Left lobe of liver (tissue), 2 donors: ENCODE measurements at places on chromosomes 4 and X. TPM values are rescaled to one million over a fixed set of nuclear protein-coding genes. Genes with fewer than 3 reads are reported as not detected.

GAGE2A gene
- 0.58 TPM for total RNA-seq

- no peak for DNase-seq
Measured at GRCh38 chrX:45191820-45192409, 8.8 kb downstream of the DIPK2B start.

DNA sequence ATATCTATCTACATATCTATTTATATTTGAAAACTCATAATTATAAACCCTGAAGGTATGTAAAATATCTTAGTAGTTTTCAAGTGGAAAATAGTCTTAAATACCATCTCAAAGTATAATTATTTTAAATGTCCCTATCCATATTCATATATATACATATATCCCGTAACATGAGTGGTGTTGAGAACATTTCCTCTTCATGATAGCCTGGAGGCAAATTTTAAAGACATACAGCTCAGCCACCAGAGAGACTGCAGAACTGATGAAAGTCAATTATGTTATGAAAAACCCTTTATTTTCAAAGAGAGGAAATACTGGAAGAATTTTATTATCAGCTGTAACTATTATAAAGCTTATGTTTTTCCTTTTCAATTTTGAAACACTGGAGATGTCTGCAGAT, 1806.7 kb upstream of the PCDH7 start:
- no peak for DNase-seq

DNA sequence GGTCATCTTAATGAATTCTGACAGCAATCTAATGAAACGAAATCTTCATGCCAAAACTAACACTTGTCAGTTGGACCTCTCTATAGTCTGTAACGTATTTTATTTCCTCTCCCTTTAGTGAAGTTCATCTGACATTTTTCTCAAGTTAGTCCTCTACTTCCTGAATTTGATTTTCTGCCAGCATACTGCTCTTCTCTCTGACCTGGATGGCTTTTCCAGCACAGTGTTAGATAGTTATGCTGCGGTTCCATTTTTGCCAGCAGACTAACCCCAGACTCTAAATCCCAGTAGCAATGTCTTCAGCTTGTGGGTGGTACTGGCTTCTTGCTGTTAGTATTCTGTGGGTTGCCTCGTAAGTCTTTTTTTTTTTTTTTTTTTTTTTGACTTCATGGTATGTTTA, 146.7 kb upstream of the VEGFC start:
- no peak for DNase-seq

GRCh38 chr4:7197910-7198309, 5.6 kb downstream of the SORCS2 start:
- DNase-seq = no peak

DNA sequence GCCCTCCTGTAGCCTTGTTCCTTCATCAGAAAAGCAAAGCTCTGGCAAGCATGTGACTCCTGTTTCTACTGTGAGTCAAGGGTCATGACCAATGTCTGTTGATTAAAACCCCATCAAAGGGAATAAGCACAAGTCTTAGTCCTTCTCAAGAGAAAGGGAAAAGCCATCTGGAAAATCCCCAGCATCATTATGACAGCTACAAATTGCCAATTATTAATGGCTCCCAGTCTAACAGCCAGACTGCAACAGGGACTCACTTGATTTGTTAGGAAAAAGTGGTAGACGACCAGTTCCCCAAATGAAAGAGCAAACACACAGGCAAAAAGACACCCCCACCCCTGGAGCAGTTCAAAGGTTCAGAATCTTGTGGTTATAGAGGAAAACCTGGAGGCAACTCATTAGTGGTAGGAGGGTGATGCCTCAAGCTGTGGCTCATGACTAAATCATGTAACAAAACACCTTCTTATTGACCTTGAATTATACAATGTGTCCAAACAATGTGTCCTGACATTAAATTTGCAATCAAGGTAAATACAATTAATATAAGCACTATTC, 315.7 kb downstream of the HNRNPD start:
- no peak for DNase-seq

- no peak for DNase-seq
Measured at GRCh38 chrX:132940727-132941327, 17.6 kb downstream of the HS6ST2 start.
